OCI-LY7 (cell line): ENCODE measurements at places on chromosomes 6 and 20. TPM values are rescaled to one million over a fixed set of nuclear protein-coding genes. Genes with fewer than 3 reads are reported as not detected.

Gene COL21A1
- not detected in 2 replicates for total RNA-seq

Gene OR12D3
- not detected in 2 replicates for total RNA-seq

- DNase-seq: peak; percentile 63
These were observed 19.0 kb downstream of the SMAP1 start for GRCh38 chr6:70686548-70687133.

- DNase-seq: no peak
These were observed 307.6 kb downstream of the ALDH8A1 start for GRCh38 chr6:134642279-134642678.

DNA sequence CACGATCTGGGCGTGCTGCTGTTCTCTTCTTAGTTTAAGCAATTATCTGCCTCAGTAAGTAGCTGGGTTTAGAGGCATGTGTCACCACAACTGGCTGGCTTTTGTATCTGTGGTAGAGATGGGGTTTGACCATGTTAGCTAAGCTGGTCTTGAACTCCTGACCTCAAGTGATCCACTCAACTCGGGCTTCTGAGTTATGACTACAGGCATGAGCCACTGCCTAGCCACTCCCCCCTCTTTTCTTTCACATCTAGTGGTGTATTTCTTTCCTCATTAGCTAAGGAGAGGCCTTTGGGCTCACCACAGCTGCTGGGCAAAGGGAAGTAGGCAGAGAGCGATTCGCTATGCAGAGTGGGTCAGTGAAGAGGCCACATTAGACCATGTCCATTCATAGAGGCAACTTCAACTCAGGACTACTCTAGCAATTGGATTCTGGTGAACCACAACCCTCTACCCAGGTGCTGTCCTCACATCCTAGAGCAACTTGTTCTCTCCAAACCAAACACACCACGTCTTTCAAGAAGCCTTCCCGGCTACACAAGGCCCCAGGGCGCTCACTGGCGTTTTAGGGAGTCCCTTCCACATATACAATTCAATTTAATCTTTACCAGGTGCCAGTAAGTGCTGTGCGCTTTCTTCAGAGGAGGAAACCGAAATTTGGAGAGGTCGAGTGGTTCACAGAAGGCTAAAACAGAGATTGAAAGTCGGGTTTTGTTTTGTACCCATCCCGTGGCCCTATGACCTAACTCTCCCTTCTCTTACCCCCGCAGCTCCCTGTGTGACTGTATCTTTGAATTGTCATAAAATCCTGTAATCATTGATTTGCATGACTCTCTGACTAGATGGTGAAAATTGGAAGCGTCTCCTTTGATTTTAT lies 26.5 kb upstream of the GFOD1 start:
- DNase-seq: no peak

DNA sequence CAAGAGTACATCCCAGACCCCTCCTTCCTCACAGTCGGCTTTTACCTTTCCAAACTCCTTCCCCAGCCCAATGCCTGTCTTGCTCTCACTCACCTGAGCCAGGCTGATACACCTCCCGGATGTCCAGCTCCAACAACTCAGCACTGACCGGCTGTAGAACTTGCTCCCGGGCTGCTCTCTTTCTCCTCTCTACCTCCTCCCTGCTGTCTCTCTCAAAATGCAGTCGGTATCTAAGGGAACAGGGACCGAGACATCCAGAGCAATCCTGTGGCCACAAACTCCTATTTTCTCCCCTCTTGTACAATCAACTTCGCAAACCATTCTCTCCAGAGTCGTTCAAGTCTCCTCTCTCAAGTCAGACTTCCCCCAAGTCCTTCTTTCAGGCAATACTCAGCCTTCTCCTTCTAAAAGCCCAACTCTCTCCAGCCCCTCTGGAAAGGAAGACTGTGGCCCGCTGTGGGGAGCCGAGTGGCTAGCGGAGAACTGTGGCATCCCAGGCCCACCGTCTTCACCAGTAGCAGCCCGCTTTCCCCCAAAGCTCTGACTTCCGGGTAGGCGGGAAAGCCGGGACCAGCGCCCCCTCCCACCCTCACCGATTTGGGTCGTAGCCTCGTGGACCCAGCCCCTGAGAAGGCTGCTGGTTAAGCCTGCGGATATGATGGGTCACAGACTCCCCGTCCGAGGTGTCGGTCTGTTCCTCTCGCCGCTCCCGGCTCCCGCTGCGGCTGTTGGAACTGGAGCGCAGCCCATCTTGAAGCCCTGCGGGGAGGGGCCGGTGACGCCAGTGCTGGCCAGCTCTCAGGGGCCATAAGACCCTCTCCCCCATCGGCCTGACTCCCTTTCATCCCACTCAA lies 1.1 kb downstream of the GNL1 start:
- peak; percentile 44 for DNase-seq

- no peak for DNase-seq
These were observed 250.0 kb downstream of the SLC24A3 start for GRCh38 chr20:19462491-19462890.

Gene DDRGK1
- total RNA-seq: 52.0 and 55.0 TPM in 2 replicates

GRCh38 chr20:46923550-46923949 lies 28.9 kb downstream of the EYA2 start:
- DNase-seq: no peak

Gene LPA
- total RNA-seq: not detected in 2 replicates

DNA sequence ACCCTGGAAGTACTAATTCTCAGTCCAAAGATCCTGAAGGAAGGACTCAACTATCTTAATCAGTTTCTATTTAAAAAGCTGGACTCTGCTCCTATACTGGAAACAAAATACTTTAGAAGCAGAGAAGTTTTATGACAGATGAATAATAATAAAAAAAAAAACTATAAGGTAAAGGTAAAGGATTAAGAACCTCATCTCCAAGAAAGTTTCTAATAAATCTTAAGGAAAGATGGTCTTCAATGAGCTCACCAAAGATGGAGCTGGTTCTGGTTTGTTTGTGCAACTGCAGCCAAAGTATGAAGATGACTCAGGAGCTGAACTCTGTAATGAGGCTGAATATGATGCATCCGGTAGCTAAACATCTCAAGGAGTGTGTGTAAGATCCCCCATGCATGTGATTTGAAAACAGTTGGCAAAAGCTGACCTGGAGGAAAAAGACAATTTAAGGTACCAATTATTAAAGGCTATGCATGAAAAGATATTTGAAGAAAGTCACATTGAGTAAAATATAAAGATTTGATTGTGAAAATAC lies 25.2 kb downstream of the MED23 start:
- no peak for DNase-seq

DNA sequence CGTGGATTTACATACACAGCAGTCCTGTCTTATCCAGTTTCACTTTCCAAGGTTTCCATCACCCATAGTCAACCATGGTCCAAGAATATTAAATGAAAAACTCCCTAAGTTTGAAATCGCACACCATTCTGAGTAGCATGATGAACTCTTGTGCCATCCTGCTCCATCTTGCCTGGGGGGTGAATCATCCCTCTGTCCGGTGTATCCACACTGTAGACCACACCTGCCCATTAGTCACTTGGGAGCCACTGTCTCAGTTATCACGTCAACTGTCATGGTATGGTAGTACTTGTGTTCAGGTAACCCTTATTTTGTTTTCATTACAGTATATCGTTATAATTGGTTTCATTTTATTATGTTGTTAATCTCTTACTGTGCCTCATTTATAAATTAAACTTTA lies 38.5 kb downstream of the PTGIS start:
- no peak for DNase-seq

Gene CALHM6
- 0.79 and 1.8 TPM in 2 replicates for total RNA-seq

- no peak for DNase-seq
These were observed 33.5 kb upstream of the CD93 start for GRCh38 chr20:23119456-23120216.

- no peak for DNase-seq
These were observed 1.2 kb upstream of the ACAT2 start for GRCh38 chr6:159760602-159761057.

Gene OR2J3
- not detected in 2 replicates for total RNA-seq

DNA sequence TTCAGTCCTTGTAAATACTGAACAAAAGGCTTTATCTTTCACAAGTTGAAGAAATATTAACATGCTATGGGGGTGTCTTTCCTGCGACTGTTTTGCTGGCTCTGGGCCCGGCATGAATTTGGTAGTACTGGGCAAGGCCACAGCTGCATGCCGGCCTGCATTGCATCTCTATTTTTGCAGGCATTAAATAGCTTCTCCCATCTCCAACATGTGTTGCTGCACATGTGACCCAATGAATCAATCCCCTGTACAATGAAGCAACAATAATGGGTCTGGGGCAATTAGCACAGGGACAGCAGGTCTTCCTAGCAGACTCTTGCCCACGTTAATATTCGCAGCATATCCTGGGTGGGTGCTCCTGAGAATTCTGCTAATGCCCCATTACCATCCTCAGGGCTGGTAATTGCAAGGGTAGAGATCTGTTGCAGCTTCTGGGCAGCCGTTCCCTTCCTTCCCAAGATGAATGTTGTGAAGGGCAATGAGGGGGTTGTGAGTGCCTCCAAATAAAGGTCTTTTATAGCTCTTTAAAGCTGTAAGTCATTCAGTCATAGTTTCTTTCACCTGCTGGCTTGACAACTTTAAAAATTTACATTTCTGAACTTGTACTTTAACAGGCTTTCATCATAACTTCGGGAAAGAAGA lies 24.3 kb upstream of the CDYL start:
- no peak for DNase-seq

Gene POU5F1
- 0.86 and 1.4 TPM in 2 replicates for total RNA-seq

DNA sequence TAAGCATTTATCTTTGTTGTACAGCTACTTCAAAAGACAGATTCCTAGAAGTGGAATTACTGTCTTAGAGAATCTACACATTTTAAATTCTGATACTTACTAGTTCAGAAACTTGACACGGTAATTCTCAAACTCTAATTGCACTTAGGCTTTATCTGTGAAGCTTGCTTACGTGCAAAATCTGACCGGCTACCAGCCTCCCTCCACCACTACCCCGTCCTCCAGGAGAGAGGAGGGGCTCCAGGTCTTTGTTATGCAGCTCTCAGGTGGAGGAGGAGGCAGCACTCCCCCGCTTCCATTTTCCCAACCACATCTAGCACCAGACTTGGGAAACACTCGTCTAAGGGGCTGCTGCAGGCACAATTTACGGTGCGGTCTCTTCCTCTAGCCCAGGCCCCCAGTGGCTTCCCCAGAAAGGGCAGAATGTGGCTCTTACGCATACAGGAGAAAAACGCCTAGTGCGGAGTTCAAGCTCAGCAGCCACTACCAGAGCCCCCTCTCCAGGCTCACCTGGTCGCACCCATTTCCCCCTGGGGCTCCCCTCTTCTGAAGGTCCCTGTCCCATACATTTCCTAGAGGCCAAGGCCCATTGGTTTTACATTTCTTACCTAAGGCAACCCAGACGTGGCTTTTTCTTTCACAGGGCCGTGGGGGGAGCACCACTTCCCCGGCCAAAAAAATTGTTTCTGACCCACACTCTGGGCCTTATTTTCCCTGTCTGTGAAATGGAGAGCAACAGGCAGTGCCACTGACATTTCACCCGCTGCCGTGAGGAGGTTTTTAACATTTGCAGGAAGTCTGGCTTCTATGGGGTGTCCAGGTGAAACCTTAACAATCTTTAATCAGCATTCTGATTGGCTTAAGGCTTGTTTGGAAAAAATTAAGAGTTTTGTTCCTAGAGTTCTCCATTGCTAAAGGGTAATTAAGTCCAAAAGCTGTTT lies 1.6 kb upstream of the TGIF2 start:
- DNase-seq: no peak

DNA sequence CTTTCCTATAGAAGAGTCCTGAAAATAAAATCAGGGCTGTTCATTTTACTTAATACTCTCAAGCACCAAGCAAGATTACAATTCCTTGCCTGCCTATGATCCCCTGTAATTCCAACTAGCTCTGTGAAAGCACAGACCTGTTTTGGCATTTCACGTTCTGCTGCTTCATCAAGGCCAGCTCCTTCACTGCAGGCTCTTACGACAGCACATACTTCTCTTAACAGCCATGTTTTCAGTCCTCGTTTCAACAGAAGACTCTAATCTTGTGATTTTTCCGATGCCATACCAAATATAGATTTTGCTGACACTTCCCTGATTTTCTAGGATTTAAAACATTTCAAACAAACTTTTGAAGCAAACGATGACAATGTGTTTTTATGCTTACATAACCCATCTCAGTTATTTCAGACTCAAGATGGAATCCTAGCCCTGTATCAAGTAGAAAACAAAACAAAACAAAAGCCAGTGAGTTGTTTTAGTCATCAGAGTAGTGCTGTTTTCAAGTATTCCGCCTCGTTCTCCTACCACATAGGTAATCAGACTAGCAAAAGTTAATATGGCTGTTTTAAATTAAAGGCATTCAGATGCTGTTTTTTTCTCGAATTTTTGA lies 616.5 kb upstream of the CITED2 start:
- DNase-seq: no peak

DNA sequence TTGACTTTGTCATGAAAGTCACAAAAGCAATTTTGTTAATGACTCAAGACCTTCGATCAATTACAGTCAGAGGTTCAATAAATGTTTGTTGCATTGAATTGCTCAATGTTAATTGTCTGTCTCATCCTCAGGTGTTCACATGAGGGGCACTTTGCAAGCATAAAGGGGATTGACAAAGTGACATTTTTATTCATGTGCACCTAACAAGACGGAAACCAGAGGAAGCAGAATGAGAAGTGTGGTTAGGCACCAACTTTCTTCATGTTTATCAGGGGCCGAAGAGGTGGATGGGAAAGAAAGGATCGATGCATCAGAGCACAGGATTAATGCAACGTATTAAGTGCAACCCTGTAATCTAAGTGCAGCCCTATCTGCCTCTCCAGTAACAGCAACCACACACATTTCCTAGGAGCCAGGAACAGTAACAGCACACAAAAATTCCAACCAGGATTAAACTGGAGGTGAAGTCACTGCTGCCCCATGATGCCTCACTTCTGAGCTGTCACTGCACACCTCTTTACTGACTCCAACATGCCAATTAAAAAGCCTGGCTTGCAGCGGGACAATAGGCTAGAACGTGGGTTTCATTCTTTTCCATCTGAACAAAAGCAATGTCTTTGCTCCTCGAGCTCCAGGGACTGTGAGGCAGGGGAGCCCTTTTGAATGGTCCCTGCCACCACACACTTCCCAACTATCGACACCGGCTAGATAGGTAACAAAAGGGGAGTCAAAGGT lies 262.7 kb downstream of the CD83 start:
- DNase-seq: no peak

DNA sequence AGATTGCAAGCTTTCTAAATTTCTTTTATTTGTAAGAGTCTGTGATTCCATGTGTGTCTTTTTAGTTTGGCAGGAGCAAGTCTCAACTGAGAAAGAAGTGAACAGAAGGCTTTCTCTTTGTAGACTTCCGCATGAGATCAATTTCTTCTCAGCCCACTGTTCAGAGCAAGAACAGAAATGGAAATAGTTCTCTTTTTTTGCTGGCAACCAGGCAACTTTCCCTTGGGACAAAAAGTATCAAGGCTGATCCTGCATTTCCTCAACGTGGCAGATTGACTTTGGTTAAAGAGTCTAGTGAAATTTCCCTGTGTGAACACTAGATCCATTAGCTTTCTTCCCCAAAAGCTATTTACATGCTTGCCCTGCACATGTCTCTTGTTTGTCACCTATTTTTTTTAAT lies 46.8 kb upstream of the JAG1 start:
- DNase-seq: no peak

- DNase-seq: no peak
These were observed 29.8 kb upstream of the AHI1 start for GRCh38 chr6:135527116-135527959.
